ENCODE measurements at places on chromosomes 3 and 15. TPM values are rescaled to one million over a fixed set of nuclear protein-coding genes. Genes with fewer than 3 reads are reported as not detected.

CPA3 gene
- total RNA-seq = not detected

KBTBD12 gene
- 10.3 TPM for total RNA-seq

DCP1A gene
- total RNA-seq = 10.7 TPM

TRH gene
- total RNA-seq = 0.37 TPM

THAP10 gene
- 0.72 TPM for total RNA-seq

TTC21A gene
- 0.89 TPM for total RNA-seq

GRCh38 chr15:84878504-84878903, 6.0 kb upstream of the SLC28A1 start:
- peak; percentile 79 for DNase-seq

- no peak for DNase-seq
Measured at GRCh38 chr15:83747050-83747717, 93.3 kb downstream of the ADAMTSL3 start.

- no peak for DNase-seq
Measured at GRCh38 chr3:62406945-62407344, 33.6 kb upstream of the FEZF2 start.

GRCh38 chr3:46453526-46454208, 11.0 kb downstream of the LTF start:
- no peak for DNase-seq

DNA sequence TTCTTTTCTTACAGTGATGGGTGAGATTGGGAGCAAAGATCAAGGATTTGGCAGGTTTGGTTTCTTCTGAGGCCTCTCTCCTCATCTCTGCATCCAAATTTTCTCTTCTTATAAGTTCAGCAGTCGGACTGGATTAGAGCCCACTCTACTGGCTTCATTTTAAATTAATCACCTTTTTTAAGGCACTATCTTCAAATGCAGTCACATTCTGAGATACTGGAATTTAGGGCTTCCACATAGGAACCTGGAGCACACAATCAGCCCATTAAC, 56.5 kb upstream of the PLSCR4 start:
- peak; percentile 28 for DNase-seq

- DNase-seq = no peak
Measured at GRCh38 chr15:46266661-46267060, 631.8 kb downstream of the SQOR start.

GRCh38 chr15:39556461-39556860, 24.4 kb upstream of the THBS1 start:
- no peak for DNase-seq

- no peak for DNase-seq
Measured at GRCh38 chr3:13160619-13161018, 87.4 kb upstream of the IQSEC1 start.

DNA sequence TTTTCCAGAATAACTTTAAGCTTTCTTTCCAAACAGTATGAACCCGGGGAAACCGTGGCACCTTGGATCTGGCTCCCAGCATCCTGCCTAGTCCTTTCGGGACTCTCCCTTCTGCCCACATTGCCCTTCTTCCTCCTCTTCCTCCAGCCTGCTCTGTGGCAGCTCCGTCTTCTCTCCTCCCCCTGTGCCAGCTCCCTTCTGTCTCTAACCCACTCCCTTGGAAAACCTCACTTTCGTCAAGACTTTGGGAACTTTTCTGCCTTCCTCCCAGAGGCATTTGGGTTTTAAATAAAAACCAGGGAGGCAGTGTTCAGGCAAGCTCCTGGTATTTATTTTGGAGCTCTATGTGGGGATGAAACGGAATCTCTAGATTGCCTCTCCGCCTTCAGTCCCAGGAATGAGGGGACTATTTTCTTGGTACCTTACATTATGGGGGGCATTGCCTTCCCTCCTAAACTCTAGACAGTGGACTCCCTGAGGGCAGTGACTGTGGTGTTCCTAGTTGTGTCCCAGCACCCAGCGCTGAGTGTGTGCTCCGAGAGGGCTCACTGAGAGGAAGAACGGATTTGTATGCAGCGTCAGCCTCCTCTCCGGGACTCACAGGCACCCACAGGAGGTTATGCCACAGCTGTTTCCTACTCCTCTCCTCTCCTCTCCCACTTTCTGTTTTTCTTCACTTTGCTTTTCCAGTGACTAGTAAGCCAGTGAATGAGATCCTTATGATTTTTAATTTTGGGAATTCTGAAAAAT, 105.4 kb upstream of the MRPS22 start:
- DNase-seq = no peak

DNA sequence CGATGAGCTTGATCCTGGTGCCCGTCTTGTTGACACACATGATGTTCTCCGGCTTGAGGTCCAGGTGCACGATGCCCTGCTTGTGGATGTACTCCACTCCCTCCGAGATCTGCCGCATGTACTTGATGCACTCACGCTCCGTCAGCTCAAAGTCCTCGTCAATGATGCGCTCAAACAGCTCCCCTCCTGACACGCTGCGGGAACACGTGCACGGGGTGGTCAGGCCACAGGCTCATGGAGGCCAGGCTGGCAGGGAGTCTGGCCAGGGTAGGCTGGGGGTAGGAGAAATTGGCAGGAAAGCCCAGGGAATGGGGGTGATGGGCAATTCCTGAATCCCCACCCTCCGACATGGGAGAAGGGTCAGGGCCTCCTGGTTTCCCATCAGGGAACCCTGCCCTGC, 55.5 kb upstream of the HACD2 start:
- DNase-seq = no peak

DNA sequence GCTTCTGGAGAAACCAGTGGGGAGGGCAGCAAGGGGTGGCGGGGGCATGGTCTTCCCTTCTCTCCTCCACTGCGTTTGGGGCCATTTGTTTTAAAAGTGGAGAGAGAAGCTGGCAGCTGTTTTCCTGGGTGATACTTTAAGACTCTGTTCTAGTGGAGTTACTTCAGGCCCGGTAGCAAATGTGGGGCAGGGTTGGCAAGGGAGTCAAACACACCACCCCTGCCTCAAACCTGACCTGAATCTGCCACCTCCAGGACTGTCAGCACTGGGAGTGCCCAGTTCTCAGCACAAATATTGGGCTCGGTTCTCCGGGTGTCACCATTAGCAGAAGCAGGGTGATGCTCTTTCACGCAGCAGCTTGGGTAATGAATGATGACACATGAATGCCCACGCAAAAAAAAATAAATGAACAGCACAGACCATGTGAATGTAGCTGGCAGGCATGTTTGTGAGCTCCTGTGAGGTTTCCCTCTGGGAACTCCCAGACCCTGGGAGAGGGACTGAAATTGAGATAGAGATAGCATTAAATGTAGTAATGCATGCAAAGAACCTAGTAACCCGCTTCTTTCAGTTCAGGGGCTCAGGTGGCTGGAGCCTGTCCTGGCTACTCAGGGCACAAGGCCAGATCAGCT, 424.0 kb downstream of the MCTP2 start:
- no peak for DNase-seq

DNA sequence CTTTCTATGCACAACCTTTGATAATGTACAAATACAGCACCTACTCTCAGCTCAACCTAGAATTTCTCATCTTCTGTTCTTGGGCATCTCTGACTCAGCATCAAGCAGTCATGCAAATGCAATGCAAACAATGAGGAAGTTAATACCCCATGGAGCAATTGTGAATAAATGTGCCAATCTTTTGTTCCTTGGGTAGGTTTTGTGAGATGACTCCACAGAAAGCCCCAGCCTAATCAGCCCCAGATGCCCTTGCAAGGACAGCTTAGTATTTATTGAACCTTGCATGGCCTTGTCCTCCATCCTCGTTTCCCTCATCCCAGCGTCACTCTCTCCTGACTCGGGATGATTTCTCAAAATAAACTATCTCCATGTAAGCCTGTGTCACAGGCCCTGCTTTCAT, 494.7 kb upstream of the NECTIN3 start:
- no peak for DNase-seq

DNA sequence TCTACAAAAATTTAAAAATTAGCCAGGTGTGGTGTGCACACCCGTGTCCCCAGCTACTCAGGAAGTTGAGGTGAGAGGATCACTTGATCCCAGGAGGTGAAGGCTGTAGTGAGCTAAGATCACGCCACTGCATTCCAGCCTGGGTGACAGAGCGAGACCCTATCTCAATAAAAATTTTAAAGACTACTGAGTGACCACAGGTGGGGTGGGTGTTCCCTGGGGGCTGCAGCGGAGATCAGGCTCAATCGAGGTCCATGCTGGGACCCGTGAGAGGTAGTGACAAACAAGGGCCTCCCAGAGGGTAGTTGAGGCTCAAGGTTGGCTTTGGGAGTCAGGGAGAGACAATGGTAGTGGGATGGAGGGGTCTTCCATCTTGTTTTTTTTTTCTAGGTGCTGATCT, 38.9 kb upstream of the LIMD1 start:
- no peak for DNase-seq

DNA sequence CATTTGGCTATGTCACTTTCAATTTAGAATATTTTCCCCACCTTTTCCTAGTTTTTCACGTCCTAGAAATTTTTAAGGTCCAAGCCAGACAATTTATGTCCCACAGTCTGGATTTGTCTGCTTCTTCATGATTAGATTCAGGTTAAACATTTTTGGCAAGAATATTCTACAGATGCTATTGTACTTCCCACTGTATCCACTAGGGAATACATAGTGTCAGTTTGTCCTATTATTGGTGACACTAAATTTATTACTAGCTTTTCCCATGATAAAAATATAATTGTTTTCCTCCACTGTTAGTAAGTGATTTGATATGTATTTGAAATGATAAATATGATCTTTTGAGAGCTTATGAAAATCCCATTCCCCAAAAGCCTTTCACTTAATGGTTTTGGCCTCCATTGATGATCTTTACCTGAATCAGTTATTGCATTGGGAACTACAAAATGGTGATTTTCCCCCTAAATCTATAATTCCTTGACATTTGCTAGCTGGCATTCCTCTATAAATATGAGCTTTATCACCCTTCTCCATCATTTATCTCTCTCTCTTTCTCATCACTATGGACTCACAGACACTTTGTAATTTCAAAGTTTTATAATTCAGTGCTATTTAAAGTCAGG, 8.3 kb downstream of the ARL14 start:
- no peak for DNase-seq

DNA sequence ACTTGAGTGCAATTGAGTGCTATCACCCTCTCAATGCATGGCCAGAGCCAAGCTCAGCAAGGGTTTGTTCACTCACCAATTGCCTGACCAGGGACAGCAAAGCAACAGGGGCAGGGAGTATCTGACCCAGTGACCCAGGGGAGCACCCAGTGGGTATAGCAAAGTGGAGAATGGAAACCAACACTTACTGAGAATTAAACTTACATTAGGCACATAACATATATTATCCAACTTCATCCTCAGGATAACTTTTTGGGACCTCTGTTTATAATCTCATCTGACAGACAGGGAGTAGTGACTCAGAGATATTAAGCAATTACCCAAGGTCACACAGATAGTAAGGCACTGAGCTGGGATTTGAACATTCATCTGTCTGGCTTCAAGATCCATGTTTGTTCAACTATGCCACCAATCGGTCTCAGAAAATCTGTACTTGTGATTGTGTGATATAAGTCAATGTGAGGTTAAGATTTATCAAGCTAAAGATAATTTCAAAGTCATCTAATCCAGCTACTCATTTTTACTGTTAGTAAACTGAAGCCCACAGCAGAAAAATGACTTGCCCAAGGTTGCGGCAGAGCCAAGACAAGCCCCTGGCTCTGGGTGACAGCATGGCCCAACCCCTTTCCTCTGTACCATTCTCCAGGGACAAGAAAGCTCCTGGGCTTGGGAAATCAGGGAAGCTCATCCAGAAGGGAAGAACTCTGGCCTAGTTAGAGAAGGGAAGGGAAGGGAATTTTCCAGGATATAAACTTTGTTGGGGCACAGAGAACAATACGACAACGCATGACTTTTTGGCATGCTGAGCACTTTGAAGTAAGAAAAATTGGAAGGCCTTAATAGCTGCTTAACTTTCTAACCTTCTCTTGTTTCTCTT, 138.0 kb upstream of the SMAD3 start:
- no peak for DNase-seq

DNA sequence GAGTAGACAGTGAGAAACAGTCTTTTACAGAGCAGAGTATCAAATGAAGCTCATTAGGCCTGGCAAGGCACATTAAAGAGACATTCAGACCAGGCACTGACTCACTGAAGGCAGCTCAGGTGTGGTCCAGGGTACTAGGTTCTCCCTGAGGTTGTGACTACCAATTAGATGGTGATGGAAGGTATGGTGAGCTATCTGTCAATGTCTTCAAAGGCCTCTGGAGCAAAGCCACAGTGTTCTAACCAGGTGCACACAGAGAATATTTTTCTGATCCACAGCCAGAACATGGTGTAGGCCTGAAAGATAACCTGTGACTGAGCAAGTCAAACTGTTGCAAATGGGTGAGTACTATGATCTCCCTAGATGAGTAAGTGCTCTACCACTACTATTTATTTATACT, 51.5 kb downstream of the EOMES start:
- no peak for DNase-seq

Measured in stomach (tissue), 19 donors.